ENCODE measurements at places on chromosomes 16 and 17. TPM values are rescaled to one million over a fixed set of nuclear protein-coding genes. Genes with fewer than 3 reads are reported as not detected.

The TEX14 gene
- 0.32 TPM for total RNA-seq

The C1QTNF1 gene
- total RNA-seq, result not detected

The ULK2 gene
- 9.2 TPM for total RNA-seq

The LGALS9C gene
- total RNA-seq, result 0.26 TPM

The FBXO39 gene
- not detected for total RNA-seq

The CIBAR2 gene
- 0.34 TPM for total RNA-seq

The KCNJ18 gene
- not detected for total RNA-seq

DNA sequence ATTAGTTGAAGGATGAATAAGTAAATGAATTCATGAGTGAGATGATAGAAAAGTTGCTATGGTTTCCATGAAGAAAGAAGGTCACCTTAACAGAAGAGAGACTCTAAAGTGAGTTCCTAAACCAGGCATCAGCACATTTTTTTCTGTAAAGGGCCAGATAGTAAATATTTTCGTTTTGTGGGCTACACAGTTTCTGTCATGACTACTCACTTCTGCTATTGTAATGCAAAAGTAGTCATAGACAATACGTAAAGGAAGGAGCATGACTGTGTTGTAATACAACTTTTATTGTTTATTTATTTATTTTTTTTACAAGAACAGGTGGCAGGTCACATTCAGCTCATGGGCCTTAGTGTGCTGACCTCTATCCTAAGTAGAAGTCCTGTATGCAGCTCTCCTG, 426.1 kb upstream of the DYNLRB2 start:
- ATAC-seq, result no peak

- no peak for ATAC-seq
Observed at GRCh38 chr16:59964232-59964924, 1230.3 kb upstream of the GOT2 start.

DNA sequence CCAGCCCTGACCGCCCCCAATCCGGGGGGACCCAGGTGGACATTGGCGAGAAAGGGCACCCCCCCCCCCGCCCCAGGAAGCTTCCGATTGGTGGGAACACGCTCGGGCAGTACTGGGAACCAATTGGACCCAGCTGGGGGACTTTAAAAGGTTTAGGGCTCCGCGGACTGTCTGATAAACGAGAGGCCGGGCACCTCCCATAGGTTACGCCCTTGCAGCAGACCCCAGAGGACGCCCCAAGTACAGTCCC, 245 bp downstream of the TMEM256 start:
- peak; percentile 29 for ATAC-seq

GRCh38 chr16:19375561-19376158, 42.0 kb upstream of the TMC5 start:
- no peak for ATAC-seq

DNA sequence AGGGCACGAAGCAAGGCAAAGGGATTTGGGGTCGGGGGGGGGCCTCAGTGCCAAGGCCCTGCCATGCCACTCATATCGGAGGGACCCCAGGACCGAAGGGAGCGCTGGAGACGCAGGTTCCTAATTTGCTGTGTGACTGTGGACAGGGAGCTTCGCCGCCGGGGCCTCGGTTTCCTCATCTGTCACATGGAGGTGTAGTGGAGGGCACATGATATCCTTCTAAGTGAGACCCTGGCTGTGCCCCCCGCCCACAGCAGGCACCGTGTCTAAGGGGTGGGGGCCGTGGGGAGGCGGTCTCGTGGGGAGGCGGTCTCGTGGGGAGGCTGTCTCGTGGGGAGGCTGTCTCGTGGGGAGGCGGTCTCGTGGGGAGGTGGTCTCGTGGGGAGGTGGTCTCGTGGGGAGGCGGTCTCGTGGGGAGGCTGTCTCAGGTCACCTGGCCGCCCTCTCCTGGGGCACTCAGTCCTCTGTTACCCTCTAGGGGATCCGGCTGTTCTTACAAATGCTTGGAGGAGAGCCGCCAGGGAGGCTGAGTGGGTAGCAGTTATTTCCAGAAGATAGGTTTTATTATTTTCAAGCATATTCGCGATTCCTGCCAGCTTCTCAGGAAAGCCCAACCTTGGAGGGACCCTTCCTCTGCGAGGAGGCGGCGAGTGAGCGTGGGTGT, 205.0 kb downstream of the NTN1 start:
- no peak for ATAC-seq

GRCh38 chr17:64056269-64057005, 36.0 kb upstream of the ICAM2 start:
- no peak for ATAC-seq

GRCh38 chr17:2967515-2967914, 95.9 kb downstream of the OR1D5 start:
- no peak for ATAC-seq

DNA sequence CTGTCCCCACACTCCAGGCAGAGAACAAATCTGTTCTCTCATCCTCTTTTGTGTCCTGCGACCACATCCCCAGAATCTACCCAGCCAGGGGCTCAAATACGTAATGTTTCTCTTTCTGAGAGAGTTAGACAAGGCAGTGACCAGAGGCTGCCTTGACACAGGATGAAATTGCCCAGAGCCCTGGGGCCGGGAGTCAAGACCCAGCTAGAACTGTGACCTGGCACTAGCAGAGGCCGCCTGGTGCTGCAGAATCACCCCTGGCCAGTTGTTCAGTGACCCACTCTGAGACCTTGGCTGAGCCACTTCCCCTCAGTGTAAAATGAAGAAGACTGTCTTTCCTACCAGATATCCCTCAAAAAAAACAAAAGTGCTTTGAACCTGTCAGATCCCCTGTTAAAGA, 72.5 kb downstream of the USP22 start:
- ATAC-seq, result no peak

DNA sequence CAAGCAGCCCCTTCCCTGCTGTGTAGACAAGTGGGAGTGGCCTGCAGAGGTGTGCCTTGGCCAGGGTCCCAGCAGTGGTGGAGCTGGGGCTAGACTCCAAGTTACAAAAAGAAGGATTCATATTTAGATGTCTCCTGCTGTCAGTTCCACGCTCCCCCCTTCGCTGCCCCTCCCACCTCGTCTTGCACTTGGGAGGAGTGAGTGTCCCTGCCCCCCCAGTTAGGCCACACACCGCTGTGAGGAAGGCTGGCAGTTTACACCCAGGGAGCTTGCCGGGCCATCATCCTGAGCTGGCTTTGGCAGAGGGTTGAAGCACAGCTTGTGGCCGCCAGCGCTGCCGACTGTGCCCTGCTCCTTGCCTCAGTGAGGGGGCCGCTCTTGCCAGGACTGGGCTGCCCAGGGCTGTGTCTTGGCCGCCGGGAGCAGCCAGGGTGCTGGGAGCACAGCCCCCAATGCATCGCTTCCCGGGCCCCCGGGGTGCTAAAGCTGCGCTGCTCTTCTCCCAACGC, 44.3 kb downstream of the ELAC2 start:
- no peak for ATAC-seq

GRCh38 chr17:8277317-8277716, 11.2 kb upstream of the RANGRF start:
- ATAC-seq, result no peak

GRCh38 chr17:35726127-35726952, 5.1 kb upstream of the RASL10B start:
- no peak for ATAC-seq

DNA sequence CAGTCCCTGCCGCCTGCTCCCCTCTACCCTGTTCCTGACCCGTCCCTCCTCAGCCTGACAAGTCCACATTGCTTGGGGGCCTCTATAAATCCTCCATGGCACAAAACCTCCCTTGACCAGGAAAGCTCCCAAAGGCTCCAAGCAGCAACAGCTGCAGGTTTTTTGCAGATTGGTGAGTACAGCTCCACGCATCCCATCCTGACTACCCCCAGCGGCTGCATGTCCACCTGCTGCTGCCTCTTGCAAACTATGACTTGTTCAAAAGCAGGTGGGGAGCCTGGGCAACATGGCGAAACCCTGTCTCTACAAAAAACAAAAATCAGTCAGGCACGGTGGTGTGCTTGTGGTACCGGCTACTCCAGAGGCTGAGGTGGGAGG, 122.8 kb downstream of the ANKRD11 start:
- no peak for ATAC-seq

DNA sequence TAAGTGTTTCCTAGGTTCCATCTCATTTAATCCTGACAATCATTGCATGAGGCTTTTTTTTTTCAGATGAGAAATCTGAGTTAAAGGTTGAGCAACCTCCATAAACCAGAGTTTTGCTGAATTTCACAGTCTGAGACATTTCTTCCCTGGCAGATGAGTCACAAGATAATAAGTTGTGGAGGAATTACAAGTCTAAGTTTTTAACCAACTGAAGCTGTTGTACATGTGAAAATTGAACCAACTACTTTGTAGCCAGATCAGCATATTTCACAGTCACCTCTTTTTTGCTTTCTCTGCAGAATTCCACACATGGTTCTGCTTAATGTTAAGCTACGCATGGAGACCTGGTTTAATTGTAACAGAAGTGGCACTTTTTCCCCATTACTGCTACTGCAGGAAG, 765.6 kb downstream of the CDH11 start:
- ATAC-seq, result no peak

GRCh38 chr16:89910717-89911354, 7.8 kb upstream of the MC1R start:
- ATAC-seq, result no peak

- no peak for ATAC-seq
Observed at GRCh38 chr17:56173958-56174835, 20.9 kb downstream of the ANKFN1 start.

DNA sequence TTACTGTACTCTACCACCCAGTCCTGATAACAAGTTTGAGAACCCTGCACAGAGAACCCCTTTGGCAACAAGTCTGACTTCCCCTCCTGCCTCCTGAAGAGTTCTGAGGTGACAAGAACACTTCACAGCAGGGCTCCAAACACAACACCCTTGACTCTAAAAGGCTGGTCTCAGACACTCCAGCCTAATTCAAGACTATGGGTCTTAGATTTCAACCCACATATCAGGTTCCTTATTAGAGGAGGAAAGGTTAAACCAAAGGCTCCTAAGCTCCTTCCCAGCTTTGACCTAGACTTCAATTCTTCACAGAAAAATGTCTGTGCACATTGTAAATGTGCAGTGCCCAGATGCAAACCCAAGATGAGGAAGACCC, 23.0 kb downstream of the RANBP10 start:
- ATAC-seq, result no peak

DNA sequence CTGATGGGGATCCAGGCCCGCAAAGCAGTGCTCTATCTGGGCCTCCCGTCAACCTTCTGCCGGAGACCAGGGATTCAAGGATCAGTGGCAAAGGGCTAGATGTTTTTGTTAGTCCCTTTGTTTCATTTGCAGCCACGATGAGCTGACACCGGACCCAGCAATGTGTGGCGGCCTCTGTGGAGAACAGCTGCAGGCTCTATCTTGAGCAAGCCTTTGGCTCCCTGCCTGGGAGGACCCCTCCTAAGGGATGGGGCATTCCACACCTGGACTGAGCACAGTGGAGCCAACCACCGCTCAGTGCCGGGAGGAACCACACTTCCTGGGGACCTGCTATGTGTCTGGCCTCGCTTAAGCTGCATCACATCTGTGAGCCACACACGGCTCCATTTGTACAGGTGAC, 215.8 kb downstream of the RBFOX3 start:
- ATAC-seq, result no peak

GRCh38 chr16:78718141-78718540, 618.7 kb downstream of the WWOX start:
- no peak for ATAC-seq

GRCh38 chr17:60039114-60039846, 39.4 kb downstream of the HEATR6 start:
- ATAC-seq, result no peak

- ATAC-seq, result no peak
Observed at GRCh38 chr16:27704252-27704651, 154.3 kb downstream of the KATNIP start.

- ATAC-seq, result peak; percentile 100
Observed at GRCh38 chr16:85688586-85689284, at the start of gene GINS2. TSS of gene GINS2 (minus strand) at chr16:85688954. CDS start at chr16:85688898, 56 bp downstream.

DNA sequence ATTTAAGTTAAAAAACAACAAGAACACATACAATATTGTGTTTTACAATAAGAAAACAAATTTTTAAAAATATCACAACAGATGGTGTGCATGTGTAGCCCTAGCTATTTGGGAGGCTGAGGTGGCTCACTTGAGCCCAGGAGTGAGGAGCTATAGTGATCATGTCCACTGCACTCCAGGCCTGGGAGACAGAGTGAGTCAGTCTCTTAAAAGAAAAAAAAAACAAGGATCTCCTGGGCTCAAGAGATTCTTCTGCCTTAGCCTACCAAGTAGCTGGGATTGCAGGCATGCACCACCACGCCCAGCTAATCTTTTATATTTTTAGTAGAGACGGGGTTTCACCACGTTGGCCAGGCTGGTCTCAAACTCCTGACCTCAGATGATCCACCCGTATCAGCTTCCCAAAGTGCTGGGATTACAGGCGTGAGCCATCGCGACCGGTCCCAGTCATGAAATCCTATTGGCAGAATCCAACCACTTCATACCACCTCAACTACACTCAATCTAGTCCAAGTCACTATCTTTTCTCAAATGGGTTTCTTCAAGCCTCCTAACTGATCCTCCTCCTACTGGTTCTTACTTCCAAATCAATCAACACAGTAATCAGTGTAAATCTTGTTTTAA, 55.0 kb downstream of the STH start:
- no peak for ATAC-seq

DNA sequence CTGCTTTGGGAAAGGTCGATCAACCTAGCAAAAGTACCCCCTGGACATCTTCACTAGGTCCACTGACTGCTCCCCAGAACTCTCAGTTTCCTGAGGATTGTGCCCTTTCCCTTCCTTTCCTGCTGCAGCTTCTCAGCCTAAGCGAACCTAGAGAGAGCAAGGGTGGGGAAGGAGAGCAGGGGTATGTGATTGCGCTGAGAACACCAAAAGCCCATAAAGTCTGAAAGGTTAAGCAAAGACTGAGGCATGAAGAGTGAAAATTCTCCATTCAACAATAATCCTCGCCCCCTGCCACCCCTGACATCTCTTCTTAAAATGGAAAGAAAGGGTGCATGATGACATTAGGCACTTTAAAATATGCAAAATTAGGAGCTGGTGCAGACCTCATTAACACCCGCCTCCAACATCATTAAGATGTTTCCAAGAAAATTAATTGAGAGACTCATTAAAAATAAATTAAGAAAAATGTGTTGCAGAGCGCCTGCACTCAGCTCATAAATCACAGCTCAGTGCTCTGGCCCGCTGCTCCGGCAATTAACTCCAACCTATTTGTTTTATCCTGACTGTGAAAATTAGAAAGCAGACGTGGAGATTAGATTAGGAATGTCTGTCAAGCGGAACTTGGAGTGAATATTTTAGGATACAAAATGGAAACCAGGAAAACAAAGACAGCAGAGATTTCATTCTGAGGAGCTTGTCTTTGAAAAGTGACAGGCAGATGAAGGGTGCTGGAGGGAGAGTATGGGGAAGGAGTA, 49.1 kb upstream of the PMFBP1 start:
- no peak for ATAC-seq

- no peak for ATAC-seq
Observed at GRCh38 chr16:31050280-31051030, 17.1 kb downstream of the STX4 start.

DNA sequence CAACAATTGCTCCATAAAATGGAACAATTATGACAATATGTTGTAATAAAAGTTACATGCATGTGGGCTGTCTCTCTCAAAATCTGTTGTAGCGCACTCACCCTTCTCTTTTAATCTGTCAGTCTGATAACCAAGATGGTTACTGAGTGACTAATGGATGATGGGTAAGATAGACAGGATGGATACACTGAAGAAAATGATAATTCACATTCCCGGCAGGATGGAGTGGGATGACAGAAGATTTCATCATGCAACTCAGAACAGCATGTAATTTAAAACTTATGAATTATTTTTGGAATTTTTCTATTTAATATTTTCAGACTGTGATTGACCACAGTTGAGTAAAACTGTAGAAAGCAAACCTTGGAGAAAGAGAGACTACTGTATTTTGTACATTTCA, 30.5 kb downstream of the CDH13 start:
- ATAC-seq, result no peak
